ENCODE measurements at places on chromosomes 5 and 9.
A peak's percentile ranks its signal among the peaks of the same experiment; 100 is the strongest.

DNA sequence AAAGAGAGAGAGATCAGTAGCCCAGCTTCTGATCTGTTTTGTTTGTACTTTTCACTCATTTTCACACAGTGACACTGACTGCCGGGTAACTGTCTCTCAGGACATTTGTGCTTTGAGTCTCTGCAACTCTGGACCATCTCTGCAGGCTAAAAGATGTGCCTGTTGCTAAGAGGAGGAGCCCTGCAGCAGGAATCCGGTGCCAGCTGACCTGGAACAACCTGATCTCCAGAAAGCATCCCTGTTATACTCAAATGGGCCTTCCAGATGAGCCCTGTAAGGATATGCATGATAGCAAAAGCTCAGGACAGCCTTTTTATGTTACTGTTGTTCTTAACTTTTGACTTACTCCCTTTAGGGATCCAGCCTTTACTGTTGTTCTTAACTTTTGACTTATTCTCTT, 170.7 kb upstream of the RASEF start:
- no peak for DNase-seq

DNA sequence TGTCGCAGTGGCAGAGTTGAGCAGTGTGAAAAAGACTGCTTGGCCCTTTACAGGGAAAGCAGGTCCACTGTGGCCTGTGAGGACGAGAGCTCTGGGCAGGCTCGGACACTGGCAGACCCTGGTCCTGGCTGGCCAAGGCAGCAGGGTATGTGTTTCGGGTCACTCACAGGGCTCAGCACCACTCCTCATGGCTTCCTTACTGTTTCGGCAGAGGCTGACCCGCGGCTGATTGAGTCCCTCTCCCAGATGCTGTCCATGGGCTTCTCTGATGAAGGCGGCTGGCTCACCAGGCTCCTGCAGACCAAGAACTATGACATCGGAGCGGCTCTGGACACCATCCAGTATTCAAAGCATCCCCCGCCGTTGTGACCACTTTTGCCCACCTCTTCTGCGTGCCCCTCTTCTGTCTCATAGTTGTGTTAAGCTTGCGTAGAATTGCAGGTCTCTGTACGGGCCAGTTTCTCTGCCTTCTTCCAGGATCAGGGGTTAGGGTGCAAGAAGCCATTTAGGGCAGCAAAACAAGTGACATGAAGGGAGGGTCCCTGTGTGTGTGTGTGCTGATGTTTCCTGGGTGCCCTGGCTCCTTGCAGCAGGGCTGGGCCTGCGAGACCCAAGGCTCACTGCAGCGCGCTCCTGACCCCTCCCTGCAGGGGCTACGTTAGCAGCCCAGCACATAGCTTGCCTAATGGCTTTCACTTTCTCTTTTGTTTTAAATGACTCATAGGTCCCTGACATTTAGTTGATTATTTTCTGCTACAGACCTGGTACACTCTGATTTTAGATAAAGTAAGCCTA, 15.7 kb downstream of the SQSTM1 start:
- no peak for DNase-seq

GRCh38 chr9:25700430-25700829, 22.2 kb upstream of the TUSC1 start:
- DNase-seq = no peak

- DNase-seq = no peak
Observed at GRCh38 chr5:2670940-2671339, 80.5 kb downstream of the IRX2 start.

DNA sequence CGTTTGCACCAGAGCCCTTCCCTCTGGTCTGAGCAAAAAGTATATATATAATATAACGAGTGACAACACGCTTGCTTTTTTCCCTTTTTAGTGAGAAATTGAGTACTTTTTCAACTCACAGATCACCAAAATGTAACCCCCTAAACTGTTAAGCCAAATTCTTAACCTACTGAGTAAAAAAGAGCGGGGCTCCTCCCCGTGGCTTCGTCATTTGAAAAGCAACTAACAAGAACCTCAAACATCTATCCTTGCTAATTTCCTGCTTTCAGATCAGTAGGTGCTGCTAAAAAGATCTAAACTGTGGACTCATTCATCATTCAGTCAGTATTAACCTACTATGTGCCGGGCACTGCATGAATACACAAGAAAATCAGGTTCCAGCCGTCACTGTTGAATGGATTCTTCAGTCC, 1.0 kb upstream of the PTBP3 start:
- peak; percentile 34 for DNase-seq

DNA sequence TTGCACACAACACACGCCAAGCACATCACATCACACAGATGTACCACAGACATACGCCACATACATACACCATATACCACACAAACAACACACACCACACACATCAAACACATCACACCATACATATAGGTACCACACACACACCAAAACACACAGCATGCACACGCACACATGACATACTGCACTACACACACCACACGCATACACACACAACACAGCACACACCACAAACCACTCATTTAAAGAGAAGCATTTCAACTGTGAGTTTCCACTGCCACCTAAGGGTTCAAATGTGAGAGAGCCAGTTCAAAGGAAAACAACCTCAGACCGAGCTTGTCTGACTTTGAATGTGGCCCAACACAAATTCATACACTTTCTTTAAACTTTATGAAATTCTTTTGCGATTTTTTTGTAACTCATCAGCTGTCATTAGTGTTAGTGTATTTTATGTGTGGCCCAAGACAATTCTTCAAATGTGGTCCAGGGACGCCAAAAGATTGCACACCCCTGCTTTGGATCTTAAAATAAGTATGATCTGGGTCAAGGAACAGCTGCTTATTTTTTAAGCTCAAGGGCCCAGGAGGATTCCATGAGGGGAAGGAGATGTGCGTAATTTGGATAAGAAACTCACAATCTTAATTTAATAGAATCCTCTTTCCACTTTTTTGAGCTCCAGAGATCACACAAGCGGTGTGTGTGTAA, 494.6 kb downstream of the GADD45G start:
- DNase-seq = no peak

DNA sequence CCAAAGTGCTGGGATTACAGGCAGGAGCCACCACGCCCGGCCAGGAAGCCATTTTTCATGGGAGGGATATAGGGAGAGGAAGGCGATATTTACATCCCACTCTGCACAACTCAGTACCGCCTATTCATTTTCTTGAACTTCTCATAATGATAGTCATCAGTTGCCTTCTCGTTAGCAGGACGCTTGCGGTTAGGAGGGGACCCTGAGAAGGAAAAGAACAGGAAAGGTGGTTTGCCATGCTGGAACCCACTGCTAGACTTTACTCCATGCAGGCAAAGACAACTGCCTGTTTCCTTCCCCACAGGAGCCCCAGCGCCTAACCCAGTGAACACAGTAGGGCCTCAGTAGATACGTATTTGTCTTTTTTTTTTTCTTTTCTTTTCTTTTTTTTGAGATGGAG, 4.1 kb upstream of the TOR1A start:
- no peak for DNase-seq

DNA sequence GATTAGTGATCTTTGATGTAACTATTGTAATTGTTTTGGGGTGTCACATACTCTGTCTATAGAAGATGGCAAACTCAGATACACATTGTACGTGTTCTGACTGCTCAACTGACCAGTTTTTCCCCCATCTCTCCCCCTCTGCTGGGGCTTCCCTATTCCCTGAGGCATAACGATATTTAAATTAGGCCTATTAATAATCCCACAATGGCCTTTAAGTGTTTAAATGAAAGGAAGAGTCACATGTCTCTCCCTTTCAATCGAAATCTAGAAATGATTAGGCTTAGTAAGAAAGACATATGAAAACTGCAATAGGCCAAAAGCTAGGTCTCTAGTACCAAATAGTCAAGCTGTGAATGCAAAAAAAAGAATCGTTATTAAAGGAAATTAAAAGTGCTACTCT, 265.6 kb downstream of the TMEM232 start:
- no peak for DNase-seq

DNA sequence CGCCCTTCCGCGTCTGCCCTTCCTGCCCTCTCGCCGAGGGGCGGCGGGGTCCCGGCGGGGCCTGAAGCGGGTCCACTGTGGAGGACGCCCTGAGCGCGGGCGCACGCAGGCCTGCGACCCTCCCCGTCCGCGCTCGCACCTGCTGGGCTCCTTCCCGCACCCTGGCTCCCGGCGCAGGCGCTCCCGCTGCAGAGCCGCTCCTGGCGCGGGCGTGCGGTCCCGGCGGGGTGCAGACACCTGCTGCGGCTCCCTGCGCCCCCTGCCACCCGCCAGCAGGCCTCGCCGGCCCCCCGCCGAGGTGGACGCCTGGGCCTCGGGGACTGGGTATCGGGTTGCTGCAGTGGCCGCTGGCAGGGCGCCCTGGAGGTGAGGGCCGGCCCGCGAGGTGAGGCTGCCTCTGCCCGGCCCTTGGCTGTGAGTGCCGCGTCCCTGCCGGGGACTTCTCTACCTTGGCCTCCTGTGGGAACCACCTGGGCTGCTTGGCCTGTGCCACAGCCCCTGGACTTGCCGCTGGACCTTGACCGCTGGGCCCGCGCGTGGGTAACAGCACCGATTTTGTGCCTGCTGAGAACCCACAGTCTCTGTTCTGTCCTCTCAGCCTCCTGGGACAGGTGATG, 627 bp downstream of the ARRDC1 start:
- no peak for DNase-seq

DNA sequence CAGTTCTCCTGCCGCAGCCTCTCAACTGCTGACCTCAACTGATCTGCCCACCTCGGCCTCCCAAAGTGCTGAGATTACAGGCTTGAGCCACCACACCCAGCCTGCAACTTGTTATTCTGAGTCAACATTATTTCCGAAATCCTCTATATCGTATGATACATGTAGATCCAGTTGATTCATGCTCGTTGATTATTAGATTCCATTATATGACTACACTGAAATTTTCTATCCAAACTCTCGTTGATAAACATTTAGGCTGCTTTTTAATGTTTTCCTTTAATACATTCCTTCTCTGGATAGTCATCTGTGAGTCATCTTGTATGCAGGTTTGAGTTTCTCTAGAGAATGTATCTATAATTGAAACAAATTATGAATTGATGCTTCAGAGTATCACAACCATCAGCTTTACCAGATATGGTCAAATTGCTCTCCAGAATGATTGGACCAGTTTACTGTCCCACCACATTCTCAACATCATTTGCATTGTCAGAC, 4.1 kb downstream of the CDK7 start:
- DNase-seq = no peak

- no peak for DNase-seq
Observed at GRCh38 chr9:136194540-136194939, 10.4 kb downstream of the LHX3 start.

DNA sequence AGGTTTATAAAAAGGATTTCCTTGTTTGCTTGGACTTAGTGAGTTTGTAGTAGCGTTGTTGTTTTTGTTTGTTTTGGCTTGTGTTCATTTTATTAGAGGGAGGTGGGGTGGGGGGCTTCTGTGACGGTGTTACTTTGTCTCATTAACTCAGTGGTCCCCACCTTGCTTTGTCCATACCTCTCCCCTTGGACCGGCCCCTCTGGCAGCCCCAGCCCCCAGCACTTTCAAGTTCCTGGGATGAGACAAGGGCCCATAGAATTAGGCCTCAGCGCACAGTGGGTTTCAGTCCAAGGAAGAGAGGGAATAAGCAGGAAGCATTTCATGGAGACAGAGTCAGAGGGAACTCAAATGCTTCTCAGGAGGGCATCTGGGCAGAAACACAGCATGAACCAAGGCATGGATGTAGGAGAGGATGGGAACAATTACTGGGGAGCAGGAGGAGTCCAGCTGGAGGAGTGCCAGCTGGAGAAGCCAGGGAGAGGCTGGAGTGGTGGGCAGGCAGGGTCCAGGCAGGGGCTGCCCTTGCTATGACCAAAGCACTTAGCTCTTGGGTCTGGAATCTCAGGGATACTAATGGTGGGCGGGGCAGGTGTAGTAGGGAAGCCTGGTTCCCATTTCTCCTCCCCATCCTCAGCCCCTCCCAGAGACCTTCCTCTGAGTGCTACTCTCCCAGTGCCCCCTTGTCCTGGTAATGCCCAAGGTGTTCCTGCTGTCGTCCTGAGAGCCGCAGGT, 23.5 kb upstream of the ENHO start:
- no peak for DNase-seq

DNA sequence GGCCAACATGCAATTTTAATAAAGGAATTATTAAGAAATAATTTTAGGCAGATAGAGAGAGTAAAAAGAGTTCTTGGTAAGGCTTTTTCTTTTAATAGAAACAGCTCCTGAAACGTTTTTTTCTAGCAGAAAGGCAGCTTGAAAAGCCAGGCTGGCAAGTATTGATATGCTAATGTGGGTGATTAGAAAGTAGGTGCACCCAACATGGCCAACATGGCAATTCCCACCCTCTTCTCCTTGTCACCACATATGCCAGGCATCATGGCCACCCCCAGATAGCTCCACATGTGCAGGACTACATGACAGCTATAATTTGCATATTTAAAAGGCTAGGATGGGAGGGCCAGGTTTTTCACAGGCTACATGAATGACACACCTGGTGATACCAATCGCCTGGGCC, 615.2 kb downstream of the PTPRD start:
- DNase-seq = no peak

DNA sequence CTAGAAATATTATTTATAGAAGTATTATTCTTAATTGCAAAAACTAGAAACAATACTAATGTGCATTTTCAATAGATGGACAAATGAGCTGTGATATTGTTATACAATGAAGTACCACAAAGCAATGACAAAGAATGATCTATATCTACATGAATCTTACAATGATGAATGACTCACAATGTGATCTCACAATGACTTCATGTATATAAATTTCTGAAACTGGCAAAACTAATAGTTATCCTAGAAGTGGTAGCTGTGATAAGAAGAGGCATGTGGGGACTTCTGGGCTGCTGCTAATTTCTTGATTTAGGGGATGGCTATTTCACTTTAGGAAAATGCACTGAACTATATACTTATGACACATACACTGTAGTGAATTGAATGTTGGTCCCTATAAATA, 396.0 kb upstream of the ZNF608 start:
- no peak for DNase-seq

- DNase-seq = no peak
Observed at GRCh38 chr9:1202512-1203280, 152.5 kb downstream of the DMRT2 start.

DNA sequence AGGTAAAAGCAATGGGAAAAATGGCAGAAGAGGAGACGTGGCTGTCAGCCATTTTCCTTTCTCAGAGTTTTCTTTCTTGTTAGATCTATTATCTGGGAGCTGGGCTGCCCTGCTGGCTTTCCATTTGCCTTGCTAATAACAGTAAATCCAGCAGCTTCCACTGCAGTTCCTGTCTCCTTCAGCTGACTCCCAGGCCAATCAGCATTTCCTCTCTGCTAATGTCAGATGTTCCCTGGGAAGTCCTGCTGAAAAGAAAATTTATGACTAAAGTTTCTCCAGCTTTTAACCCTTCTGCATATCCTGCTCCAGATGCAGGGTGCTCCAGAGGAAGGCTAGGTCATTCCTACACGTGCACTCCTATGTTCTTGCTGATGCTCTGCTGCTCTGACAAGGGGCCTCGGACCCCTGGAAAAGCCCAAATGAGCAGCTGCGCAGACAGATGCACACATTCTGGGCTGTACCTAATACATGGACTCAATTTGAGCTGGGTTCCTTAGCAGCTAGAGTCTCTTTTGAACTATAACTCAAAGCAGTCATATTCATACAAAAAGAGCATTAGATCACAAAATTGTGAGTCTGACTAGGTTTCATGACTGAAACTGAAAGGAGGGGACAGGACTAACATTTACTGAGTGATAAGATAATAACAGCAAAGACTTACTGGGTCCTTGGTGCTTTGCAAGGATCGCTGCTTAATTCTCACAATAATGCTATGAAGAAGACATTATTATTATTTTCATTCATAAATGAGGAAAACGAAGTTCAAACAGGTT, 182.2 kb downstream of the MAPKAP1 start:
- no peak for DNase-seq
